K562 (cell line): ENCODE measurements at places on chromosomes 16 and 17.

GRCh38 chr16:49048557-49048956 lies 233.1 kb downstream of the CBLN1 start:
- no peak for DNase-seq

DNA sequence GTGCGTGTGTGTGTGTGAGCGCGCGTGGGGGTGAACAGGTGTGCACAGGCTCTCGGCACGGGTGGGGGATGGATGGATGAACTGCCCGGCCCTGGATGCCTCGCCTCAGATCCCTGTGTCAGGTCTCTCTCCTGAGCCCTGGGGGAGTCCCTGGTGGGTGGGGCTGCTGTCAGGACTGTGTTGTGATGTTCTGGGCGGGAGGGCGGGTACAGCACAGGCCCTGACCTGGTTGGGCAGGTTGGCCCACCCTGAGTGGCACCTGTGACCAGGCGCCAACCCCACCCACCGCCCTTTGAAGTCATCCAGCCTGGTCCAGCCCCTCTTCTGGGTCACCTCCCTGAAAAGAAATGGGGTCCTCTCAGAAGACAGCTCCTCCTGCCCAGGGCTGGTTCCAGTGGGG lies 41.6 kb upstream of the TAC4 start:
- DNase-seq, result no peak

- DNase-seq, result no peak
These were observed 235.1 kb downstream of the CEP112 start for GRCh38 chr17:65956814-65957213.

DNA sequence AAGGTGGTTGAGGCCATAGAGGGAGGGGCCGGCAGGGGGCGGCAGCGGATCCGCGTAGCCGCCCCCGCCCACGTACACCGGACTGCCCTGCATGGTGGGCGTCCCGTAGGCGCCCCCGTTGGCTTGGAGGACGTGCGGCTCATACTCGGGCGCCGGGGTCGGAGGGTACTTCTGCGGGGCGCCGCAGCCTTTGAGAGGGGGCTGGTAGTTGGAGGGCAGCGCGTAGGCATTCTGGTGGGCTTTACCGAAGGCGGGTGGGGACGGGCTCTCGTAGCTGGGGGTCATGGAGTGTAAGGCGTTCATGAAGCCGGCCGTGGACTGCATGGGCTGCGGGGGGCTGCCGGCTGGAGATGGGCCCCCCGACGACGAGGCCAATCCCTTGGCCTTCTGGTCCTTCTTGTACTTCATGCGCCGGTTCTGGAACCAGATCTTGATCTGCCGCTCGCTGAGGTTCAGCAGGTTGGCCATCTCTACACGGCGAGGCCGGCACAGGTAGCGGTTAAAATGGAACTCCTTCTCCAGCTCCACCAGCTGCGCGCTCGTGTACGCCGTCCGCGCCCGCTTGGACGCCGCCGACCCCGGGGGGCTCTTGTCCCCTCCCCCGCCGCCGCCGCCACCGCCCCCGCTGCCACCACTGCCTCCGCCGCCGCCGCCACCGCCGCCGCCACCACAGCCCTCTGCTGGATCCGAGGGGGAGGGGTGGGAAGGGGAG lies 5.7 kb upstream of the HOXB2 start:
- DNase-seq, result no peak

DNA sequence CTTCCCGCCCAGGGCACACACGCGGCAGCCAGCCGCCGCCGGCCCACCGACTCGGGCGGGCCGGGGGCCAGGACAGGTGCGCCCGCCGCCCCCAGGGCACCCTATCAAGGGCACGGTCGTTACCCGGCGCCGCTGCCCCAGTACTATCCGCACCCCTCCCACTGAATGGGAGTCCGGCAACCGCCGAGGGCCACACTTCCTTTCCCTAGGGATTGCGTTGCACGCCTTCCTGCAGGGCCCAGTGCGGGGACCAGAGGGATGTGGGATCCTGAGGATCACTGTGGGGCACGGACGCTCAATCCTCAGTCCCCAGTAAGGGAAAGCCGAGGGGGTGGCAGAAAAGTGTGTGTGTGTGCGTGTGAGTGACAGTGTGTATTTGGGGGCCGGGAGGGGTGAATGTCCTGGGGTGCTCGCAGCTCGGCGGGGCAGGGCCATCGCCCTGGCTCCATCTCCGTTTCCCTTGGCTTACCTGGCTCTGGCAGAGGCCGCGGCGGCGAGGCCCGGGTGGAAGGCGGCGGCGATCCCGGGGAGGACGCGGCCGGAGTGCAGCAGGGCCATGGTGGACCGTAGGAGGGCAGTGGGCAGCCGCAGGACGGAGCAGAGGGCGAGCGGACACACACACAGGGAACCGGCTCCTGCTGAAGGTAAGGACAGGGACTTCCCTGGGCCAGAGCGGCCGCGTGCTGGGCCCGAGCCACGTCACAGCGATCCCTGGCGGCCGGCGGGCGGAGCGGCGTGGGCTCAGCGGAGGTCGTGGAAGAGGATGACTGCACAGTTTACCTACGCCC lies at the start of gene GOT2:
Gene GOT2 (minus strand): TSS at position 646 of the 788 bp plus-strand sequence. CDS start 88 bp downstream, at position 558.
- DNase-seq, result peak; percentile 86

GRCh38 chr17:57255776-57256681 lies at the start of gene MSI2:
TSS of gene MSI2 (plus strand) at chr17:57256523. CDS start at chr17:57256743, 220 bp downstream.
- DNase-seq, result peak; percentile 94

DNA sequence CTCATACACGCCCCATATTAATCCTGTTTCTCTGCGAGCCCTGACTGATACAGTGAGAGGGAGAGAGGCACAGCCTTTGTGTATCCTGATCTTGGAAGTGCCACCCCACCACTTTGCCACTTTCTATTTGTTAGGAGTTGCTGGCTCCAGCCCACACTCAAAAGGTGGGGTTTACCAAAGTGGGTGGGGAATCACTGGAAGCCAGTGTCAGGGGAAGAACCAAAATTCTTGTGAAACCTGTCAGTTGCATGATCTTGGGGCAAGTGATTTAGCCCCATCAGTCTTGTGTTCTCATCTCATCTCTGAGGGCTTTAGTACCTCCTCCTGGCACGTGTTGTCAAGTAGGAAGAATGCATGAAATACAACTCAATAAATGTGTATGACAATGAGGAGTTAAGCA lies 119.5 kb downstream of the SOX9 start:
- DNase-seq, result no peak

GRCh38 chr16:87057211-87057881 lies 259.8 kb downstream of the C16orf95 start:
- no peak for DNase-seq

DNA sequence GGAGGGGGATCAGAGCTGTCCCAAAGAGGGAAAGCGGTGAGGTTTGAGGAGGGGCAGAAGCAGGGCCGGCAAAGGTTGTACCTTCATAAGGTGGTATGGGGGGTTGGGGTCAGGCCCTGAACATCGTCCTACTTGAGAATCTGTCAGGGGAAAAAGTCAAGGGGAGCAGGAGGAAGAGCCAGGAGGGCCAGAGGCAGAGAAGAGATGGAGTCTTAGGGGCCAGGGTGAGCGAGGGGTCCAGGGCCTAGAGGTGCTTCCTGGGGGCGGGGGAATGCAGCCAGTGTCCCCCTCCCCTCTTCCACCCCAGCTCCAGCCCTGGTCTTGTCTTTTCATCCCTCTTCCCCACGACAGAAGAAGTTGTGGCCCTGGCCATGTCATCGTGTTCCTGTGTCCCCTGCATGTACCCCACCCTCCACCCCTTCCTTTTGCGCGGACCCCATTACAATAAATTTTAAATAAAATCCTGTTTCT lies 1.3 kb upstream of the PRRT2 start:
- DNase-seq, result no peak

GRCh38 chr17:44606658-44607057 lies 49.4 kb downstream of the FZD2 start:
- DNase-seq, result no peak

- DNase-seq, result no peak
These were observed 4.0 kb downstream of the LYRM1 start for GRCh38 chr16:20904507-20905081.

DNA sequence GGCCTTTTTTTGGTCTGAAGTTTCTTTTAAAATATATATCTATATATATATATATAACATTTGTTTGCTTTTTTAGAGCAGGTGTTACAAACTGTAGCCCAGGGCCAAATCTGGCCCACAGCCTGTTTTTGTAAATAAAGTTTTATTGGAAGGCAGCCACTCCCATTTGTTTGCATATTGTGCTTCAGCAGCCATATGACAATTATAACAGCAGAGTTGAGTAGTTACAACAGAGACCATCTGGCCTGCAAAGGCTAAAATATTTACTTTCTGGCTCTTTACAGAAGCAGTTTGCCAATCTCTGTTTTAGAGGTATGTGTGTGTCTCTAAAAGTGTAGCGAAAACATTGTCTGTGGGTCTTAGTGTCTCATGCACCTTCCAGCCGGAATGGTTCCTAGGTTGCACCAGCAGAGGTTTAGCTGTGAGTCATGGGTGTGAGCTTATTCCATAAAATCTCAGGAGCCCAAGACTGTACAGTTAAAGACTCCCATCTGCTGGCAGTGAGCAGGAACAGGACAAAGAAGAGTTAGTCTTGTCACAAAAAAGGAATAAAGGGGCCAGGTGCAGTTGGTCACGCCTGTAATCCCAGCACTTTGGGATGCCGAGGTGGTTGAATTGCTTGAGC lies 23.8 kb downstream of the LCMT1 start:
- no peak for DNase-seq

GRCh38 chr17:57941384-57942370 lies 13.5 kb downstream of the CUEDC1 start:
- no peak for DNase-seq

GRCh38 chr17:49496183-49496866 lies 1.2 kb downstream of the NGFR start:
- DNase-seq, result peak; percentile 76

GRCh38 chr17:9432134-9432885 lies 143.3 kb downstream of the STX8 start:
- no peak for DNase-seq

DNA sequence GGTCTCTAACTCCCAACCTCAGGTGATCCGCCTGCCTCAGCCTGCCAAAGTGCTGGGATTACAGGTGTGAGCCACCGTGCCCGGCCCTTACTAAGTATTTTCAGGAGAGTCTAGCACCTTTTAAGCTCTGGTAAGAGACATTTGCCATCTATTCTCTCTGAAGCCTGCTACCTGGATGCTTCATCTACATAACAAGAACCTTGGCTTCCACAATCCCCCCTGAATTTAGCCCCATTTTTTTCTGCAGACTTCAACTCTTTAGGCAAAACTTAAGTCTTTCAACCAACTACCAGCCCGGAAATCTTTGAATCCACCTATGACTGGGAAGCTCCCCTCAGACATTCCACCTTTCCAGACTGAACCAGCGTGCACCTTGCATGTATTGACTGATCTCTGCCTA lies 14.0 kb upstream of the UBE2I start:
- no peak for DNase-seq

GRCh38 chr17:62965174-62965685 lies 805 bp upstream of the TANC2 start:
- DNase-seq, result no peak

GRCh38 chr16:14483819-14484385 lies 146.2 kb downstream of the PARN start:
- no peak for DNase-seq

DNA sequence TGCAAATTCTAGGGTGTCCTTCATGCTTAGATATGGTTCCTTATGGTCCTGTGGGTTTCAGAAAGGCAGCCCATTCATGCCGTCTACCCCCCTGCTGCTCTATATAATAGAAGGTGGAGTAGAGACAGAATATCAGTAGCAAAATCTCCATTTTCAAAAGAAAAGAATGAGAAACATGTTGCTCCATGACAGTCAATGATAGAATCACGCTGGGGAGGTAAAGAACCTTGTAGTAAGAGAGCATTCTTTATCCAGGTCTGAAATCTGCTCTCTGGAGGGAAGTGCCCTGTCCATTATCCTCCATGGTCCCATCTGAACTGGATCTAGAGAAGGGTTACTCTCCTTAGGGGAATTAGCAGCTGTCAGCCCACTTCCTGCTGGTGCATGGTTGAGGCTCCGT lies 272.8 kb downstream of the WWOX start:
- DNase-seq, result no peak

DNA sequence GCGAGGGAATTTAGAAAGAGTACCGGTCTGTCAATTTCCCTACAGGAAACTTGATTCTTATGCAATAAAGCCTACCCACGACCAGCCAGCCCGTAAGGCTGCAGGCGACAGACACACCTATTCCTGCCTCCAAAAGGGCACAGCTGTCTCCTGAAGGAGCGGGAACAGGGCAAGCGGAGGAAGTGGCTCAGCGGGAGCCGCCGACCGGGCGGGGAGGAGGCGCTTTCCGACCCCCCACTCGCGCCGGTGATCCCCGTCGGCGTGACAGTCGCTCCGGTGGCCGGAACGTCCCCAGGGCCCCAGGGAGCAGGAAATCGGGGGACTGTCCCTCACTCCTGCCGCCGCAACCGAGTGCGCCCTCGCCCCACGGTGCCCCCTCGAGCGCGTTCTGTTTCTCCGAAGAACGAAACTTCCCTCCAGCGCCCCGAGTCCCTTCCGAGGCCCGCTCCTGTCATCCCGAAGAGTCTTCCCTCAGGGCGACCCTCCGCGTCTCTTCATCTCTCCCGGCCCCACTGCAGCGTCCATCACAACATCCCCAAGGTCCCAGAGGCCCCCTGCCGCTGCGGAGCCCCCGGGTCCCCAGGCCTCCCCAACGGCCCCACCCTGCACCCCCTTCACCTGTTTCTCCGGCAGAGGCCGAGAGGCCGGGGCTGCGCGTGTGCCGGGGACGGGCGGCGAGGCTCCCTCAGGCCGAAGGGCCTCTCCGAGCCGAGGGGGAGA lies 421 bp downstream of the STAT3 start:
- peak; percentile 48 for DNase-seq

GRCh38 chr16:9258423-9259051 lies 167.1 kb downstream of the HAPSTR1 start:
- DNase-seq, result peak; percentile 66

GRCh38 chr17:29624586-29624985 lies 1.9 kb upstream of the CORO6 start:
- no peak for DNase-seq

- DNase-seq, result no peak
These were observed 45.9 kb upstream of the MGAT5B start for GRCh38 chr17:76822184-76822778.
